ENCODE measurements at places on chromosomes 12 and 14. TPM values are rescaled to one million over a fixed set of nuclear protein-coding genes. Genes with fewer than 3 reads are reported as not detected.

GRCh38 chr12:66929121-66929520, 250.2 kb upstream of the GRIP1 start:
- DNase-seq: no peak

DNA sequence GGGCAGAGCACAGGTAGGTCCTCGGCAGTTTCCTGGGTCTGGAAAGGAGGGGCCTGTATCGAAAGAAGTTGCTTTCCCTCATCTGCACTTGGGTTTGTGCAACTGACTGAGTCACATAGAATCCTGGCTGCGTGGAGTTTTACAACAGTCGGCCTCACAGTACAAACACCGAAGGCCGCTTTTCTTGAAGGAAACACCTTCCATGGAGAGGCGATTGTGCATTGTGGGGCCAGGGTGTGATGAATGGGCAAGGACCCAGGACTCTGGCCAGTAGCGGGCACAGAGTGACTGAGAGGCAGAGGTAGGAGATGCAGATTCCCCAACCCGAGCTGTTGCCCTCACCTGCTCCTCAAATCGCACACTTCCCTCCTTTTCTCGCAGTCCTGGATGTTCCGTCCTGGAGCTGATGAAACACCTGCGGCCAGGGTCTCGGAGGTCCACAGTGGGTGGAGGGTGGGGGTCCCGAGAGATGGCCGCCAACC, 7.7 kb downstream of the CCND2 start:
- no peak for DNase-seq

- no peak for DNase-seq
Observed at GRCh38 chr12:22491034-22491433, 53.3 kb downstream of the C2CD5 start.

The TDRD9 gene
- 0.09 TPM for total RNA-seq

DNA sequence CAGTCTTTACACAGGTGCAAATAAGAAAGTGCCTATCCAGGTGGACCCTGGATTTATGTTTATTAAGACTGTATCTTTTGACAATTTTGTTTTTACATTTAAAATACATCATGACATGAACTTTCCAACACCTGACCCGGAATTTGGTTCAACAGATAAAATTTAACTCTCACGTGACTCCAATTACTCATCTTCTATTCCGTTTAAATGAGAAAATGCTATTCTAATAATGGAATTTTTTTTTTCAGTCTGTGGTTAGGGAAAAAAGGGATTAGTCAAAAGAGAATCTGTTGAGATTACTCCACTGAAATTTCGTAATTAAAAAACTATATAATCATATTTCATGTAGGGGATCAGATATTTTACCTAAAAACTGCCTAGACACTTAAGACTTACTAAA, 11.1 kb downstream of the VPS37B start:
- DNase-seq: no peak

The SLCO1B1 gene
- not detected for total RNA-seq

The BDKRB1 gene
- total RNA-seq: 7.2 TPM

The PROX2 gene
- total RNA-seq: not detected

DNA sequence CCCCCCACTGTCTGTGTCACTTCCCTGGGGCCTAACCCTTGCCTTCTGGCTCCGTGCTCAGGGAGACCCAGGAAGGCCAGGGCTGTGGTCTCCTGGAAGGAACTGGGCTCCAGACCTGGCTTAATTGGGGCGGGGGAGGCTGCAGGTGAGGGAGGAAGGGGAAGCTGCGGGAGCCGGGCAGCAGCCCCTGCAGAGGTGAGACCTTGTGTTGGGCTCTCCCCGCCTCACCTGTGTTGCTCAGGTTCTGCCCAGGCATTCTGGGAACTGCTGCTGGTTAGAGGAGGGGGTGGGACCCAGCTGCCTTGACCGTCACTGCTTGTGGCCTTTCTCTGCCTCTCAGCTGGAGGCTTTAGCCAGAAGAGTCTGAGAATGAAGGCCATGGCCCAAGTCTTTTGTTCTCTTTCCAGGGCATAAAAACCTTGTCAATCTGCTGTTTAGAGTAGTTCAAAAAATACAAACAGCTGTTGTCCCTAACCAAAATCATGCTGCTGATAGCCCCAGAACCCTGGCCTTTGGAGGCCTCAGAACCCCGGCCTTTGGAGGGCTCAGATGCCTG, 247.6 kb downstream of the CHST11 start:
- DNase-seq: no peak

DNA sequence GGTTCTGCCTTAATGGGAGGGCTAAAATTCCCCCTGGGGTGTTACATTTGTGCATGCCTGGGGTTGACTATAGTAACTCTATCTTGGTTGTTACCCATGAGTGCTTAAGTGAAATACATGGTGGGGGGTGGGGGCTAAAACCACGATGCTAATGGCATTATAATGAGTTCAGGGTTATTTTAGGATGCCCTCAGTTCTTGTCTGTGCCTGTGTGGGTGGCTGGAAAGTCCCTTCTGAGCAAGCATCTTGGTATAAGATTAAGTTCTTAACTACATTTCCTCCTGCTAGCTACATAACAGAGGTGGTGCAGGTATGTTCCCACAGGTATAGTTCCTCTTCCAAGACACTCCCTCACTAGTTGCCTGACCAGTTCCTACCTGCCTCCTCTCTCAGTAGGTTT, 822.3 kb downstream of the LRFN5 start:
- DNase-seq: no peak

GRCh38 chr14:89911010-89911919, 43.3 kb downstream of the EFCAB11 start:
- no peak for DNase-seq

- no peak for DNase-seq
Observed at GRCh38 chr12:57816855-57817151, 1.7 kb downstream of the AVIL start.

- DNase-seq: no peak
Observed at GRCh38 chr12:31006416-31007152, 67.1 kb upstream of the DDX11 start.

The STXBP6 gene
- total RNA-seq: 1.7 TPM

The LAG3 gene
- 0.50 TPM for total RNA-seq

DNA sequence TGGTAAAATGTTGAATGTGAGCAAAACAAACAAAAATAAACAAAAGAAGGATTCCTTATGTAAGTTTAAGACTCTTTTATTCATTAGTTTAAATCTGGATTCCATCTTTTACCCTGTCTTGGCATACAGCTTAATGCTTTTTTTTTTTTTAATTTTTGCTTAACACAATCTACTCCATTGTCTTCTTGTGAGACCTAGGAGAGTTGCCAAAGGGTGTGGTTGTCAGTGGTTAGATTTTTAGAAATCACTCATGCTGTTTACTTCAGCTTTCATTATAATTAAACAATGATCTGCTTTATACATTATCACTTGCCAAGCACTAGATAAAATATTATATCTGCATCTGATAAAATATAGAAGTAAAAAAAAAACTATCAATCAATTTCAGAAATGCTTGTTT, 77.7 kb upstream of the KITLG start:
- no peak for DNase-seq

- no peak for DNase-seq
Observed at GRCh38 chr12:1499351-1499750, 95.0 kb downstream of the FBXL14 start.

- no peak for DNase-seq
Observed at GRCh38 chr14:55052269-55052930, 953 bp downstream of the MAPK1IP1L start.

DNA sequence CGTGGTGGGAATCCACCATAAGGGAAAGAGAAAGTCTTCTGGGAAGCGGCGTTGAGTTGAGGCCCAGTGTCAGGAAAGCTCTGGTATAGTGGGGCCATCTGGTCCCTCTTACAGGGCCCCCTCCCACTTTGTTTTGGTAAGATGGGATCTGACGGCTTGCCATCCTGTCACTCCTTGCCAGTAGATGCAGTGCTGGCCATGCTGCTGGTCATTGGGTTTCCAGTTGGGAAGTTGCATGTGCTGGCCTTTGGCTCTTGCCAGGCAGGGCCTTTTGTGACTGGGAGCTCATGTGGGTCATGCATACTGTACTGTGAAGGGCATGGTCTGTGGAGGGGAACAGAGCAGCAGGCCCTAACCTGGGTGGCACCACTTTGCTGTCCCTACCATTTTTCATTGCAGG, 3.8 kb downstream of the TRAF3 start:
- DNase-seq: no peak

The INF2 gene
- total RNA-seq: 43.6 TPM

DNA sequence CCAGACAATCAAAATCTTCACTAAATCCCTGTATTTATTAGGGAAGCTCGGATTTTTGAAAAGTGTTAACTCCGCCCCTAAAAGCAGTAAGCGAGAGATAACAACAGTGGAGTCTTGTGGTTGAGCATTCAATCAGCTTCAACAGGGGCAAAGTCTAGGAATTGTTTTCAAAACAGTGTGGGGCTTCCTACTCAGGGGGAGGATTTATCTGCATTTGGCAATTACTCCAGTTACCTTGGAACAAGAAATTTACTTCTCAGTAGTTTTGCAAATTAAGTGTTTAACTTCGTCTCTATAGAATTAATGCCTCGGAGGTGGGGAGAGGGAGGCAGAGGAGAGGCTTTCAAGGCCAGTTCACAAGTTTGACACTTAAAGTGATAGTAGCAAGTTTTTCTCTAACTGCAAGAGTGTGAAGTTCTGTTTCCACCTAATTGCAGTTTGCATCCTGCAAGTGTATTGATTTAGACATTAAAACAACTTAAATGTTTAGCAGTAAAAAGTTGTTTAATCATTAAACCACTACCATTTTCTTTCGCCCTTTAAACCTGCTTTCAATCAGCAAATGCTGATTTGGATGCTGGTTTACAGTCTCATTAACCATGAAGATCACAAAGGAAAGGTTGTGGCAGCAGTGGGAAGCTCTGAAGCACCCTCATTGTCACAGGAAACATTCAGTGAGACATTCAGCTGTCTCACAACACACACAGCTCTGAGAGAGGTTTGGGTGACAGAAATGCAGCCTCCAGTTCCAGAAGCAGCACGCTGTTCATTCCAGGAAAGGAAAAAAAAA, 102.0 kb downstream of the HMGA2 start:
- no peak for DNase-seq

The SRRM4 gene
- not detected for total RNA-seq

The TAS2R8 gene
- not detected for total RNA-seq

The LBHD2 gene
- total RNA-seq: not detected

The FLVCR2 gene
- total RNA-seq: 3.1 TPM

DNA sequence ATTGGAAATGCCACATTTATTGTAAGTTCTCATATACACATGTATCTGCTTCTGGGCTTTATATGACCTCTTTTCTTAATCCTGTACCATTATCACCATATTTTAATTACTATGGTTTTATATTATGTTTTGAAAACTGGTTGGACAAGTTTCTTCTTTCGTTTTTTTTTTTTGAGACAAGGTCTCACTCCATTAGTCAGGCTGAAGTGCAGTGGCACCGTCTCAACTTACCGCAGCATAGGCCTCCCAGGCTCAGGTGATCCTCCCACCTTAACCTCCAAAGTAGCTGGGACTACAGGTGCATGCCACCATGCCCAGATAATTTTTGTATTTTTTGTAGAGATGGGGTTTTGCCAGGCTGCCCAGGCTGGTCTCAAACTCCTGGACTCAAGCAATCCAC, 44.6 kb downstream of the GALNT4 start:
- no peak for DNase-seq

- DNase-seq: no peak
Observed at GRCh38 chr12:131693149-131693548, 17.7 kb upstream of the SFSWAP start.

DNA sequence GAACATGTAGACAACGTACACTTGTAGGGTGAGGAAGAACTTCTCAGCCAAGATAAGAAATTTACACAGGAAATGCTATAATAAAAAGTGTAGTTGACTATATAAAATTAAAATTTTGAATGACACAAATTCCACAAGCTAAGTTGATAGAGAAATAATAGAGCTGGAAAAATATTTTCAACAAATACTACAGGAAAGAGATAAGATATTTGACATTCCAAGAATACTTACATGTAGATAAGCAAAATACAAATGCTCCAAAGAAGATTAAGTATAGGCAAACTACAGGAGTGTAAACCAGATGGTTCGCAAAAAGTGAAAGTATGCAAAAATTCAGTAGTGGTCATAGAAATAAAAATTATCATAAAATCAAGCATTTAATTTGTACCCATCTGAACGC, 49.2 kb upstream of the ANP32D start:
- no peak for DNase-seq

The LGMN gene
- 107 TPM for total RNA-seq

The SPIC gene
- not detected for total RNA-seq

DNA sequence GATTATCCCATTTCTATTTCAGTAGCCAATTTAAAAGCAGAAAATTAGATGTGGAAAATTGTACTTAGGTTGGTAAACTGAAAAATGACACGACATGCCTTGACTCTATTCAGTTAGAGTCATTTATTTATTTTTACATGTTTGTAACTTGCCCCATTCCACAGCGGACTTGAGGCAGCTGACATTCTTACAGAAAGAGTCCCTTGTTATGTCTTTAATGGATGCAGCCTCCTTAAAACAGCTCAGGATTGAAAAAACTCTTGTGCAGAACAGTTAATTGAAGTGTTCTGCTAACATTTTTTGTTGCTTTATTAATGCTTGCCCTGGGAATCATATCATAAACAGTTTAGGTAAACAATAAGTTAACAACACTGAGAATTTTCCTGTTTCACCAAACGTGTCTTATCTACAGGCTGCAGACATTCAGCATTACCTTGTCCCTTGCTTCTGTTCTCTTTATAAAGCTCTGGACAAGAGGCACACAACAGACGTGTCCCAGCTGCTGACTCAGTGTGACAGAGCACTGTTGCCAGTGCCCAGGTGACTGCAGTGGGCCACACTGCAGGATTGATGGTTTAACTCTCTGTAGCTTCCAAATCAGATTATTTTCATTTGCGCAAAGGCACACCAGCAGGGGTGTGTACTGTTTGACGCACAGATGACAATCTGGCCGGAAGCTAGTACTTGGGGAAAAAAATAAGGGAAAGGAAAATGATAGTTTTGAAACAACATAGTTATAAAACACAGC, 101.6 kb downstream of the PELI2 start:
- no peak for DNase-seq

GRCh38 chr14:69540654-69541335, 33.9 kb downstream of the CCDC177 start:
- DNase-seq: no peak

DNA sequence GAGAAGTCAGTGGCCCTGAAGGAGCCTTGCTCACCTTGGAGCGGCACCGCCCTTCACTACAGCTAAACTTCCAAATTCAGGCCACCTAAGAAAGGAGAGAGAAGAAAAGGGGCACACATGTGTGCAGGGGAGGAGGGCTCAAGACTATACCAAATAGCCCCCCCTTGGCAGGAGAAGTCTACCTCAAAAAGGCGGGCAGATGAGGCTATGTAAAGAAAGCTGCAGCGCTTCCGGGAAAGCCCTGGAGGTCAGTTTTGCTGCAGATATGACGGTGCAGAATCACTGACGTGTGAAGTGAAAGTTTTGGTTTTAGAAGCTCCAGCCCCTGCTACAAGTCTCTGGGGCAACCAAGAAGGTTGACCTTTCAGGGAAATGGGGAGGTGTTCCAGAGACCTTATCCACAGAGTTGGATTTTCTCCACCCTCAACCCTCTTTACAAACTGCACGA, 48.2 kb upstream of the PNMA1 start:
- DNase-seq: no peak

- DNase-seq: no peak
Observed at GRCh38 chr12:129101816-129102215, 248.5 kb downstream of the GLT1D1 start.

- DNase-seq: no peak
Observed at GRCh38 chr14:76574416-76575095, 186.7 kb upstream of the VASH1 start.

All from esophagus squamous epithelium (tissue), 5 donors.